ENCODE measurements at places on chromosomes 1 and 21.

- H3K27me3 ChIP-seq, result peaks cover 23% of the 10 kb centered on the region
- H3K36me3 ChIP-seq, result no peaks in the 10 kb centered on the region
- H3K27ac ChIP-seq, result no peak overlapping the region
- peaks cover 2% of the 10 kb centered on the region for H3K4me1 ChIP-seq
- H3K4me3 ChIP-seq, result no peak overlapping the region
Measured at GRCh38 chr1:230421481-230421880, 4.7 kb downstream of the PGBD5 start.

- no peaks in the 10 kb centered on the region for H3K36me3 ChIP-seq
- H3K27me3 ChIP-seq, result no peaks in the 10 kb centered on the region
- H3K4me1 ChIP-seq, result no peaks in the 10 kb centered on the region
- no peak overlapping the region for H3K27ac ChIP-seq
- no peak overlapping the region for H3K4me3 ChIP-seq
Measured at GRCh38 chr1:94580367-94581115, 39.0 kb upstream of the F3 start.

DNA sequence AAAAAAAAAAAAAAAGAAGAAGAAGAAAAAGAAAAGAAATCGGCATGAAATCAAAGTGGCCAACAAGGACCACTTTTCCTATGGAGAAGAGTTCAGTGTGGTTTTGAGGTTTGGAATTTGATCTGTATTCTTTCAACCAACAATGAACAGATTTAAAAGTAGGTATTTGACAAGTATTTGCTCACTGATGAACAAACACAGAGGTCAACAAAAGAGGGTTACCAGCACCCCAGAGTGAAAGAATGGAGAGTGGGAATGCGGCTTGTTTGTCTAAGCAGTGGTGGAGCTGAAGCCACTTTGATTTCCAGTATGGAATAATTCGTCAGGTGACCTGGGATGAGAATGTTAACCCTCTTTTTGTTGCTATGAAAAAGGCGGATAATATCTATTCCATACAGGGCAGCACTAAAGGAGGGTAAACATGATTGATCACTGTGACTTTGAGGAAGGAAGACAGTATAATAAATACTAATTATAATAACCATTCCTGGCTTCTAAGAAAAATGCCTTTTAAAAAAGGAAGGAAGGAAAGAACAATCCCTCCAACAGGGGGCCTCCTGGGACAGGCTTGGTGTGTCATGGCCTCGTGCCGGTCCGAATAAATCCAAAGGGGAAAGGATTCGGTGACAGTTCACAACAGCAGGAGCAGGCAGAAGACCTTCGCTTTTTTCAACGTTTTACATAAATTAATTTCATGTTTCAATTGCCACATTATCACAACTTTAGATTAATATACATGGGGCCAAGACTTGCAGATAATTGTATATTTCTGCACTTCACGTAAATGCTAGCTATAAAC, 37.2 kb upstream of the SIM2 start:
- H3K27ac ChIP-seq, result no peak overlapping the region
- no peaks in the 10 kb centered on the region for H3K4me1 ChIP-seq
- no peaks in the 10 kb centered on the region for H3K36me3 ChIP-seq
- H3K4me3 ChIP-seq, result no peak overlapping the region
- no peak for DNase-seq

DNA sequence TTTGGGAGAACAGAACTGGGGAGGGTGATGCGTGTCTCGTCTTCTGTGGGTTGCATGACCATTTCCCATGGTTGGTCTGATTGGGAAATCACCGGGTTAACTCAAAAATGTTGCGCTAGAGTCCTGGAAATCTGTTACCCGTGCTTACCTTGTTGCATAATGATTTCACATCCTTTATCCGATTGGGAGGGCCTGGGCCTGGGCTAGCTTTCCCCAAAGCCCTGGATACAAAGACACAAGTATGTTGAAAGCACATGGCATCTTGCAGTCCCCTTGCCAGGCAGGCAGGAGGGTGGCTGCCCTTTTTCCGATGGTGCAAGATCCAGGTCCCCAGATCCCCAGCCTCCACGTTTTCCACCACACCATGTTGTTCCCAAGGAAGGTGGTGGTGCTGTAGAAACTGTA, 582 bp downstream of the TRPM2 start:
- H3K27me3 ChIP-seq, result no peaks in the 10 kb centered on the region
- no peaks in the 10 kb centered on the region for H3K36me3 ChIP-seq
- peak overlapping the region; percentile 7 for H3K4me3 ChIP-seq
- no peak for DNase-seq
- H3K4me1 ChIP-seq, result peaks cover 19% of the 10 kb centered on the region

- DNase-seq, result no peak
- H3K36me3 ChIP-seq, result peaks cover 6% of the 10 kb centered on the region
Measured at GRCh38 chr1:153534925-153535241, 908 bp downstream of the S100A6 start.

GRCh38 chr21:45336535-45336810, 48.8 kb upstream of the POFUT2 start:
- H3K4me1 ChIP-seq, result no peaks in the 10 kb centered on the region
- H3K36me3 ChIP-seq, result no peaks in the 10 kb centered on the region
- H3K27ac ChIP-seq, result no peak overlapping the region
- H3K27me3 ChIP-seq, result no peaks in the 10 kb centered on the region
- H3K4me3 ChIP-seq, result no peak overlapping the region

DNA sequence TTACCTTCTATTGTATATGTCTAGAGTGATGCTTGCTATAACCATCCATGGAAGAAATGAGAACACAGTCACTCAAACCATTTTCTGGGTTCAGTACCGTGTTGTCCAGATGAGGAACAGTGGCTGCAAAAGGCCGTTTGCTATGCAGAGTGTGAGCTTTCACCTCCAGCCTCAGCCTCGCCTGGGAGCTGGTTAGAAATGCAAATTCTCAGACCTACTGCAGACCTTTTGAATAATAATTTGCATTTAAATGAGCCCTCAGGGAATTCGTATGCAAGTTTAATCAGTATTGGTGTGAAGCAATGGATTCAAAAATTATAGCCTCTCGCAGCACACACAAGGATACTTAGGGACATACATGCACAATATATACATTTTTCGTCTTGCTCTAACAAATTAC, 24.1 kb downstream of the KCNJ15 start:
- no peak overlapping the region for H3K27ac ChIP-seq
- DNase-seq, result no peak
- H3K27me3 ChIP-seq, result no peaks in the 10 kb centered on the region
- no peak overlapping the region for H3K4me3 ChIP-seq
- no peaks in the 10 kb centered on the region for H3K36me3 ChIP-seq

DNA sequence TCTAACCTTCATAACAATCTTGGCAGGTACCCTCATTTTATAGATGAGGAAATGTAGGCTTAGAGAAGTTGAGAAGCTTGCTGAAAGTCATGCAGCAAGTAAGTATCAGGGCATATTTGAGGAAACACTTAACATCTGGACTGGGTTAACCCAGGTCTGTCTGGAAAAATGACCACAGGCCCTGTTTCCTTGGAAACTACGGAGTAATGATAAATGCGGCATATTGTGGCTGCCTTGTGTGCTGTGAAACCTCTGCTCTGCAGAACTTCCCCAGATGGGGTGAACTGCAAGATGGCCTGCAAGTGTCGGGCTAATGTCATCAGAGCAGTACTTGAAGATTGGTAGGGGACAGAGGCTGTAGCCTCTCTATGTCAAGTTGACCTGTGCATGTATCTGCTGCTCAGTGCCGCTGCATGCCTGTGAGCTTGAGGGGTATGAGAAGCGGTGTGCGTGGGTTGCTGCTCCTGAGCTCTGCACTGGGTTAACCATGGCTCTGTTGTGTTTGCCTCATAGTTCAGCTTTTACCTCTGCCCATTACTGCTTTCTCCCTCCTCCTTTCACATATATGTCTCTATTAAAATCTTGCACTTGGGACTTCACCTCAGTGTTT, 83.1 kb downstream of the WDR3 start:
- peaks cover 2% of the 10 kb centered on the region for H3K27me3 ChIP-seq
- DNase-seq, result no peak
- H3K36me3 ChIP-seq, result no peaks in the 10 kb centered on the region
- H3K4me1 ChIP-seq, result no peaks in the 10 kb centered on the region
- no peak overlapping the region for H3K27ac ChIP-seq

- H3K4me3 ChIP-seq, result no peak overlapping the region
- H3K27me3 ChIP-seq, result peaks cover 18% of the 10 kb centered on the region
- no peak overlapping the region for H3K27ac ChIP-seq
- no peak for DNase-seq
- H3K4me1 ChIP-seq, result peaks cover 8% of the 10 kb centered on the region
Measured at GRCh38 chr1:159943908-159944622, 1.3 kb downstream of the IGSF9 start.

GRCh38 chr1:238582816-238583215, 692.1 kb upstream of the ZP4 start:
- no peaks in the 10 kb centered on the region for H3K36me3 ChIP-seq
- no peak for DNase-seq
- no peak overlapping the region for H3K27ac ChIP-seq
- no peaks in the 10 kb centered on the region for H3K27me3 ChIP-seq

- no peaks in the 10 kb centered on the region for H3K36me3 ChIP-seq
- peaks cover 24% of the 10 kb centered on the region for H3K4me1 ChIP-seq
- no peak overlapping the region for H3K27ac ChIP-seq
- peak overlapping the region; percentile 35 for H3K4me3 ChIP-seq
- no peak for DNase-seq
Measured at GRCh38 chr1:218347336-218347722, 2.2 kb downstream of the TGFB2 start.

- peak; percentile 65 for DNase-seq
- H3K27ac ChIP-seq, result no peak overlapping the region
- no peaks in the 10 kb centered on the region for H3K27me3 ChIP-seq
- peaks cover 4% of the 10 kb centered on the region for H3K36me3 ChIP-seq
- no peak overlapping the region for H3K4me3 ChIP-seq
Measured at GRCh38 chr1:205141236-205142101, 19.7 kb upstream of the RBBP5 start.

DNA sequence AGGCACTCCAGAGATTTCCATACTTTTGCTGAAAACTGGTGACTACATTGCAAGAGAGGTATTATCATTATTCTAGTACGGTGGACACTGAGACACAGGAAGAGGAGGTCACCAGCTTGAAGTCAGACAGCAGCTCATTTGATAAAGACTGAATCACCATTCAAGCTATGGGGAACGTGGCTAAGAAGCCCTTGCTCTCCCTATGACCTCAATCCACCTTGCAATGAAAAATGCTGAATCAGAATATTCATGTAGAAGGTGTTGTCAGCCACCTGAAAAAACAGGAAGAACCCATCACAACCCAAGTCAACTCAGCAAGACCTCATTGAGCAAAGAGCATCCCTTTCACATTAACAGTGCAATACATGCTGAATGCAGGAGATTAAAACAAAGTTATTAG, 59.0 kb upstream of the FGGY start:
- no peak overlapping the region for H3K27ac ChIP-seq
- H3K4me3 ChIP-seq, result no peak overlapping the region

GRCh38 chr1:58062635-58063034, 483.9 kb downstream of the OMA1 start:
- no peaks in the 10 kb centered on the region for H3K36me3 ChIP-seq
- no peak for DNase-seq
- H3K27ac ChIP-seq, result no peak overlapping the region
- no peak overlapping the region for H3K4me3 ChIP-seq
- no peaks in the 10 kb centered on the region for H3K4me1 ChIP-seq
- no peaks in the 10 kb centered on the region for H3K27me3 ChIP-seq

DNA sequence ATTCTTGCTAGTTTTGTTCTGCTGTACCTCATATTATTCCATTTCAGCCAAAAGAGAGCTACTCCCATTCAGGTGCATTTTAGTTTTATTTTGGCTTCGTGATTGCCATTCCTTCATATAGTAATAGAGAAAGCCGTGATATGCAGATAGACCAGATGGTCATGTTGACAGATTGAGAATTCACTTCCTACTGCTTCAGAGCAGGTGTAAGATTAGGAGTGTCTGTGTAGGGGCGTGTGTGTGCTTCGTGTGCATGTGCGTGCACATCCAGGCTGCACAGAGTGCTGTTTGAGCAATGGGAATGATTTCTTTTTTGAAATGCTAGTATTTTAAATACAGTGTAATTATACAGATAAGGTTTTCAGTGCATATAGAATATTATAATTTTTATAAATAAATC, 10.3 kb downstream of the NFIA start:
- H3K27ac ChIP-seq, result no peak overlapping the region
- H3K4me3 ChIP-seq, result no peak overlapping the region
- no peaks in the 10 kb centered on the region for H3K4me1 ChIP-seq
- H3K36me3 ChIP-seq, result no peaks in the 10 kb centered on the region

DNA sequence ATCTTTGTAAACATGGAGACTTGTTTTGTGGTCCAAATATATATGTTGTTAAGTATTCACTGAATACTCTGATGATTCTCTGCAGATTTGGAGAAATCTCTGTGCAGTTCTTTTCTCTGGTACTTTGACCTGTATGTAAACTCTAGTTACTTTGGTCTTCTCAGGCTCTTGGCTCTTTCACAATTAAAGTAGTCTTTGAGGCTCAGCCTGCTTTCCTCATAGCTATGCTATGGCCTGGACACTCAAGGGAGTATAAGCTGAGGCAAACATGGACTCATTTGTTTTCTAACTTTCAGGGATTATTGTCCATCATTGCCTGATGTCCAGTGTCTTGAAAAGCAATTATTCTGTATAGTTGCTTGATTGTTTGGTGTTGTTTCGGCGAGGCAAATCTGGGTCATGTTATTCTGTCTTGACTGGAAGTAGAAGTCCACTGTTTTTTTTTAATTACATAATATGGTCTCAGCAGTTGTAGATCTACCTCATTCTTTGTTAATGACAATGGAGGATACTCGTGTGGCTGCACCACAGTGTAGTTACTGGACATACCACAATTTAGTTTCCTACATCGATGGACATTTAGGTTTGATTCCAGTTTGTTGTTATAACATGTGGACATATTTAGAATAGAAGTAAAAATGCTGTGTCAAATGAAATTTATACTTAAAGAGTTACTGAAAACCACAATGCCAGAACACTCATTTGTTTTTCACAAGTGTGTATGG, 9.2 kb downstream of the PTBP2 start:
- H3K4me3 ChIP-seq, result peak overlapping the region; percentile 8
- H3K27ac ChIP-seq, result no peak overlapping the region
- no peaks in the 10 kb centered on the region for H3K27me3 ChIP-seq
- no peak for DNase-seq
- H3K4me1 ChIP-seq, result peaks cover 16% of the 10 kb centered on the region
- H3K36me3 ChIP-seq, result peaks cover 44% of the 10 kb centered on the region

- H3K4me3 ChIP-seq, result no peak overlapping the region
- H3K27ac ChIP-seq, result no peak overlapping the region
- DNase-seq, result no peak
Measured at GRCh38 chr1:13864760-13865159, 164.8 kb downstream of the PRDM2 start.

- H3K4me3 ChIP-seq, result no peak overlapping the region
- no peak overlapping the region for H3K27ac ChIP-seq
- no peaks in the 10 kb centered on the region for H3K27me3 ChIP-seq
- no peaks in the 10 kb centered on the region for H3K36me3 ChIP-seq
- DNase-seq, result no peak
Measured at GRCh38 chr1:228979774-228980173, 244.5 kb downstream of the RHOU start.

GRCh38 chr1:212857992-212858460, at the start of gene FLVCR1:
Gene FLVCR1, plus strand, starts transcription at chr1:212858275. Its CDS starts 178 bp downstream, at chr1:212858453.
- peaks cover 35% of the 10 kb centered on the region for H3K4me1 ChIP-seq
- H3K27ac ChIP-seq, result peak within 1 kb of the TSS; percentile 76
- peak within 1 kb of the TSS; percentile 93 for H3K4me3 ChIP-seq
- no peaks in the 10 kb centered on the region for H3K36me3 ChIP-seq

GRCh38 chr1:17979815-17980214, 127.8 kb upstream of the IGSF21 start:
- no peaks in the 10 kb centered on the region for H3K27me3 ChIP-seq
- no peak overlapping the region for H3K27ac ChIP-seq
- no peaks in the 10 kb centered on the region for H3K4me1 ChIP-seq
- no peak for DNase-seq
- no peaks in the 10 kb centered on the region for H3K36me3 ChIP-seq
